ENCODE measurements at places on chromosomes 1 and 21. TPM values are rescaled to one million over a fixed set of nuclear protein-coding genes. Genes with fewer than 3 reads are reported as not detected.

- no peak overlapping the region for H3K27ac ChIP-seq
- no peak for DNase-seq
- peaks cover 12% of the 10 kb centered on the region for H3K4me1 ChIP-seq
- no peaks in the 10 kb centered on the region for H3K36me3 ChIP-seq
These were observed 28.2 kb downstream of the ATP8B2 start for GRCh38 chr1:154353460-154353904.

The LRRC42 gene
- polyA plus RNA-seq = 17.1 TPM

DNA sequence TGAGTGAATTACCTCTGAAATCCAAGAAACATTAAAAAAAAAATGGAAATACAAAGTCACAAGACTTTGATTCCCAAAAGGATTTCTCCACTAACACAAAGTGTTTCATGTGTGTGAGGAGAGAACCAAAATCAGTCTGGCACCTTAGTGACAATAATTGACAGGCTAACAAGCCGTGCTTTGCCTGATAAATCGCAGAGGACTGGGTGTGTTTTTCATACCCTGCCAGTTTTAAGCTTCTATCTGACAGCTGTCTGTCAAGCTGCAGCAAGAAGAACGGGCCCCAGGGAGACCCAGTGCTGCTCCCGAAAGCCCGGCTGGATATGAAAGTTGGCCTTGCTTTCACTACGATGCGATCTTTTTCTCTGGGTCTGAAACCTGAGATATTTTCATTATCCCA is 101.6 kb upstream of the KCNK2 start:
- no peaks in the 10 kb centered on the region for H3K4me1 ChIP-seq
- H3K36me3 ChIP-seq = no peaks in the 10 kb centered on the region
- no peaks in the 10 kb centered on the region for H3K27me3 ChIP-seq
- no peak overlapping the region for H3K4me3 ChIP-seq

The IFI44L gene
- polyA plus RNA-seq = 36.0 TPM

DNA sequence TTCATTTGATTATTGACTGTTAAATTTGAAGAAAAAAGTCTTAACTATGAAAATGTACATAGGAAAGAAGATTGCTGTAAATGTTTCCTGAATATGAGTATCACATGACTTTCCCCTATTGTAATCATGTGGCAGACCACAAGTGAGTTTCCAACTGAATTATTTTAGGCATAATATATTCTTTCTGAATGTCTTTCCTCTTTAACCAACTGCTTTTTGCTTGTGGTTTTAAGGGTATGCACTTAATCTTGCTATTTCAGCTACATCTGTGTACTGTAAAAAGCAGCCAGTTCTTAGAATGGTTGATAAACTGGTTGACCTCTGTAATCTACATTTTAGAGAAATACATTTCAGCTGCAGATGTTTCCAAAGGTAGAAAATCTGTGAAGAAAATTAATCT is 400.7 kb downstream of the NEGR1 start:
- no peaks in the 10 kb centered on the region for H3K36me3 ChIP-seq
- H3K4me1 ChIP-seq = no peaks in the 10 kb centered on the region
- no peak overlapping the region for H3K27ac ChIP-seq
- H3K4me3 ChIP-seq = no peak overlapping the region
- H3K27me3 ChIP-seq = no peaks in the 10 kb centered on the region
- DNase-seq = no peak

The BEND5 gene
- polyA plus RNA-seq = 21.9 TPM

DNA sequence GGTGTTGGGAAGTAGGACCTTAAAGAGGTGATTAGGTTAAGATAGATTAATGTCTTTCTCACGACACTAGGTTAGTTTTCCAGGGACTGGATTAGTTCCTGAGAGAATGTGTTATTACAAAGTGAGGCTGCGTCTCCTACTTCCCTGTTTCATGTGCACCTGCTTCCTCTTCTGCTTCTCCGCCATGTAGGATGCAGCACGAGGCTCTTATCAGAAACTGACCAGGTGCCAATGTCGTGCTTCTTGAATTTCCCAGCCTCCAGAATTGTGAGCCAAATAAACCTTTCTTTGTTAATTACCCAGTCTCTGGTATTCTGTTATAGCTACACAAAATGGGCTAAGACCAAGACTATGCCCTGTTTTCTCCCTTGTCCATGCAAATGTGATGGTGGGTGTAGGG is 152.2 kb upstream of the LMO4 start:
- DNase-seq = no peak
- no peaks in the 10 kb centered on the region for H3K4me1 ChIP-seq
